ENCODE measurements at places on chromosomes 7 and 10.
A peak's percentile ranks its signal among the peaks of the same experiment; 100 is the strongest.

GRCh38 chr10:1376384-1376945 lies 320.3 kb downstream of the WDR37 start:
- no peak for DNase-seq

DNA sequence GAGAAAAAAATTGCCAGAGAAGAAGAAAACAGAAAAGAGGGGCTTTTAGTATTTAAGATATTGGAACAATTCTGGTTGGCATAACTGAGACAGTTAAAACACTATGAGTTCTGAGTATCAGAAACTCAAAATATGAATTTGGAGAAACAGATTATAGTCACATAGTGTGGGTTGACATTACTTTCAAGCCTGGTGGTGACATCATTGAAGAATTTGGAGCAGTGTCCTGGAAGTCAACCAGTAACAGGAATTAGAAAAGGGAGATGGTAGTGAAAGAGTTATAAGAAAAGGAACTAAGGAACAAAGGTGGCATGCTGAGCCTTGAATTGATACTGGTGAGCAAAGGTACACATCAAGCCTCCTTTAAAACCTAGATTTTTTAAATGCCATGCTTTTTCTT lies 88.2 kb downstream of the ZNF438 start:
- no peak for DNase-seq

- no peak for DNase-seq
Observed at GRCh38 chr7:153385502-153385901, 626.0 kb downstream of the ACTR3B start.

DNA sequence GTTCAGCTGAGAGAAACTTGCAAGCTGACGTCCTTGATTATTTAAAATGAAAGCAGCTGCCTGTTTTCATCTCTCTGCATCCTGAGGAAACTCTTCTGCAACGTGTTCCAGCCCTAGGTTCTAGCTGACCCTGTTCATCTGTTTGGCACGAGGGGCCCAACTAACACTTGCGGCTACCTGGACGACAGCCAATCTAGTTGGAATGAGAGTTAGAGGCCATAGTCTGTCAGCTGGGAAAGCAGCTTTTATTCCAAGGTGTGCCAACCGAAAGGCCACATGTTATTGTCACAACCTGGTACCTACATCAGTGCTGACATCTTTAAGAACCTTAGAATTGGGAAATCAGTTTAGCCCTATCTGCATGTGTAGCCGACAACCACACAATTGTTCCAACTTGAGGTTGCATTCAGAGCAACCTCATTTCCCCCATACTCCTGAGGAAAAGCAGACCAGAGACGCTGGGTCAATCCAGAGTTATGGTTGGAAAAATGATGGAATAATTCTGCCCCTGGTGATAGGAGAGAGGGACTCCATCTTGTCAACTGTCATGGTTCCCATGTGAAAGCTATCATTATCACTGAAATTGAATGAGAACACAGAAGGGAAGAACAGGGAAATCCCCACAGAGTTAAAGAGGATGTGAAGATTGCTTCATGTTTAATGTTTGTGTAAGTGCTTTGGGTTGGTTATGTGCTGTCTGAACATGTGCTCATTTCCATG lies 121.6 kb downstream of the EGFR start:
- DNase-seq = no peak

DNA sequence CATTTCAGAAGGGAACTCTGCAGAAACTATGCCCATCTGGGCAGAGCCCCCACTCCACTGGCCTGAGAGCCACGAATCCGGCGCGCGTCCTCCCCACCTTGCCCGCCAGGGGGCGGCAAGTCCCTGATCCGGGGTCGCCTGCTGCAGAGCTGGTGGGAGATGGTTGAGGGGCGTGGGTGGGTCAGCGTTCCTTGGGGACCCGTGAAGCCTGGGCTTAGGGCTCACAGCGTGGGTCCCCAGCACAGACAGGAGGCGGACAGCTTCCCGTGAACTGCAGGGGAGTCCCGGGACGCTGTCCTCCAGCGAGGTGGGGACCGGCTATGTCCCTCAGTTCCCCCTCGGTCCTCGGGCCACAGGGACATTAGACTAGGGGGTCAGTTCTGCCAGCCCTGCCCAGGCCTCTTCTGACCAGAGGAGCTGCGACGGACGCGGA lies 585 bp upstream of the POP7 start:
- peak; percentile 72 for DNase-seq

- DNase-seq = no peak
Observed at GRCh38 chr10:78664929-78665553, 403.7 kb upstream of the ZMIZ1 start.

DNA sequence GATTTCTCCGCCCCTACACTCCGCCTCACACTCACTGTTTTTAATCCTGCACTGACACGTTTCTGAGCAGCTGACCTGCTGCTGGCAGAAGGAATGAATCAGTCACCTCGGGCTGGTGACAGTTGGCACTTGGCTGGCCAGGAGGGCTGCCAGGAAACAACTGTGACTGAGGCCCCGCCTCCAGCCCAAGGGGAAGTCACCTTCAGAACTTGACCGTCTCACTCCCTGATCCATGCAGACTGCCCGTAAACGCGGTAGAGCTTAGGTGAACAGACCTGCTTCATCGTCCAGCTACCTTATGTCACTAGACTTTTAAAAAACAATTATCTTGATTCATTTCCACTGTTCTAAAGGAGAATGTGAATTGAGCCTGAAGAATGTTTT lies 107.5 kb downstream of the DOCK1 start:
- DNase-seq = peak; percentile 81

DNA sequence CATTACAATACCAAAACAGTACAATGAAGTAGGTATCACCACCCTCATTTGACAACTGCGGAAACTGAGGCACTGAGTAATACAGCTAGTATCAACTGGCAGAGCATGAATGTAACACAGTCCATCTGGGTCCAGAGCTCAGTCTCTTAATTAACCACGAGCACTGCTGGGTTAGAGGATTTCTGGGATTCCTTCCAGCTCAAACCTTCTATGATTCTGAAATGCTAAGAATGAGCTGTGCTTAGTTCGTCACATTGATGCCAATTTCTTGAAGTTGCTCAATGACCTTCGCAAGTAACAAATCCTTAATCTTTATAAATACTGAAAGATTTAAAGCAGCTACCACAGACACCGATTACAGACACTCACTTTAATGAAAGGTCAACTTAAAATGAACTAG lies 62.5 kb downstream of the SGMS1 start:
- no peak for DNase-seq

- DNase-seq = no peak
Observed at GRCh38 chr10:130403153-130404075, 267.2 kb downstream of the GLRX3 start.

- DNase-seq = no peak
Observed at GRCh38 chr7:133654547-133654946, 401.7 kb downstream of the EXOC4 start.

DNA sequence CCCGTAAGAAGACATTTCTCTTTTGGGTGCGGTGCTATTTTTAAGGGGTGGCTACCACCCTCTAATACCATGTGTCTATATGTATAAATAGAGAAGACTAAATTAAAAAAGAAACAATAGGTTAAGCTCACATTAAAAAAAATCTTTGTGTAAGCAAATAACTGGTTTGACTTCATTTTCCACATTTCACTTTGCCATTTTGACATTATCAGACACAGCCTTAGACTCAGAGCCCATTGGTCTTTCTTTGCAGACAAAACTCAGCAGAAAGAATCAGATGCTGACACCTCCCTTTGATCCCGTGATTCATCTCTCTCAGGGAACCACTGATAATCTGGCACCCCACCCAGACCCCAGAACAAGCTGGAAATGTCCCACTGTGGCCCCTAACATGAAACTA lies 74.5 kb downstream of the EMX2 start:
- no peak for DNase-seq

DNA sequence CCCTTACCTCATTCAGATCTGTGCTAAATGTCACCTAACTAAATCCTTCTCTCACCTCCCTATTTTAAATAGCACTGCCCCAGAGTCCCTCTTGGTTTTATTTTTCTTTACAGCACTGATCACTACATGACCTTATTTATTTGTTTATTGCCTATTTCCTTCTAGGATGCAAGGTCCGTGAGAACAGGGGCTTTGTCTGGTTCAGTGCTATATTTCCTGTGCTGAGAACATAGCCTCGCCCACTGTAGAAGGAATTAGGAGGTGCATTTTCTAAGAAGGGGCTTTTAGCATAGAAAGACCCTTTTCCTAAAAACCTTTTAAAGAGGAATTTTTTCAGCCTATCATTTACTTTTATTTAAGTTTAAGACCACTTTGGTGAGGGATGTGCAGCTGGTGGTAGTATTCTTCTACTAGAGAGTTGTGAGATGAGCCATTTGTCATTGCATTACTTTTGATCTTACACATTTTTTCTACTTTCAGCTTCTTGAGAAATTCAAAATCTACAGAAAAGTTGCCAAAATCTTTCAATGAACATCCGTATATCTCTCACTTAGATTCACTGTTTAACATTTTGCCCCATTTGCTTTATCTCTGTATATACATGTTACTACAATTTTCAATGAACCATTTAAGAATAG lies 13.5 kb upstream of the PCGF5 start:
- no peak for DNase-seq

GRCh38 chr7:2812114-2812487 lies 32.0 kb downstream of the GNA12 start:
- no peak for DNase-seq

GRCh38 chr7:34759477-34760125 lies 101.6 kb downstream of the NPSR1 start:
- DNase-seq = no peak

GRCh38 chr7:40746841-40747556 lies 612.2 kb downstream of the SUGCT start:
- DNase-seq = peak; percentile 34

- DNase-seq = no peak
Observed at GRCh38 chr7:17027143-17027788, 145.5 kb upstream of the AGR3 start.

GRCh38 chr7:142438235-142438922 lies 180.5 kb upstream of the PRSS58 start:
- DNase-seq = peak; percentile 91

DNA sequence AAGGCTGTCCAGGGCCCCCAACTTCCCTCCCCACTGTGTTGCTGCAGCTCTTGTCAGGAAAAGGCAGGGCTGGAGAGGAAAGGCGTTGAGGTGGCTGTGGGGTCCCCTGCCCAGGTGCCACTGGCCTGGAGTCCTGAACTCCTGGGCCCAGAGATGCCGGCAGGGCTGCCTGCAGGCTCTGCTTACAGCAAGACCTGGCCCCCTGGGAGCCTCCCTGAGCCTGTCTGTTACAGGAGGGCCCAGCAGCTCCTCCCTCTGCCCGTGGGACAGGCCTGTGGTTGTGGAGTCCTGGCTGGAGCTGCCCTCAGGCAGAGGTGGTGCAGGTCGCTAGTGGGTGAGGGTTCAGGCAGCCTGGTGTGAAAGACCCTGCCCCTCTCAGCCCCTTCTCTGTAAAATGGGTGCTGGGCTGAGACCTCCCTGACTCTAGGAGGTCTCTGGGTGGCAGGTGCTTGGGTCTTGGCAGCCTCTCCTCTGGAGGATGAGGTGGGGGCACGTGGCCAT lies 9.9 kb downstream of the ANTXRL start:
- peak; percentile 26 for DNase-seq

DNA sequence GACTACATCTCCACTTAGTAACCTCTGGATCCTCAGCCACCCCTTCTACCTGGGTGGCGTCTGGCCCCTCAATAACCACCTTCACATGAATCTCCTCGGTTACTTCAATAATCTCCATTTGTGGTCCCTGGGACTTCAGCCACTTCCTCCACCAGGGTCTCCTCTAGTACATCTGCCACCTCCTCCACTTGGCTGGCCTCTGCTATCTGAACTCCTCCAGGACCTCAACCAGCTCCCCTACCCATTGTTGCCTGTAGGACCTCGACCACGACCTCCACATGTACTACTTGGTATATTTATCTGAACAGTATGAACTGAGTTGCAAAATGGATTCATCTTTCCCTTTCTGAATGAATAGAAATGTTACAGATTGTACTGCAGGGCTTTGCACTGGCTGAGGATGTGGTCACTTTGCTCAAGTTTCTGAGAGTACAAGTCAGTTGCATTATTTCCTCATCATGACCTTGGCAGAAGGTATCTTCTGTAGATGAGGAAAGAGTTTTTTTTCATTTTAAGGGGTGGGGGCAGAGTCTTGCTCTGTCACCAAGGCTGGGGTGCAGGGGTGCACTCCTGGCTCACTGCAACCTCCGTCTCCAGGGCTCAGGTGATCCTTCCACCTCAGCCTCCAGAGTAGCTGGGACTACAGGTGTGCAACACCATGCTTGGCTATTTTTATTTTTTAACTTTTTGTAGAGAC lies 36.0 kb downstream of the MAT1A start:
- DNase-seq = no peak

- DNase-seq = peak; percentile 73
Observed at GRCh38 chr10:123995082-123995460, 98.3 kb downstream of the CHST15 start.

- DNase-seq = no peak
Observed at GRCh38 chr7:129902788-129903422, 49.9 kb downstream of the UBE2H start.

- DNase-seq = no peak
Observed at GRCh38 chr10:127354255-127354654, 157.9 kb upstream of the INSYN2A start.

DNA sequence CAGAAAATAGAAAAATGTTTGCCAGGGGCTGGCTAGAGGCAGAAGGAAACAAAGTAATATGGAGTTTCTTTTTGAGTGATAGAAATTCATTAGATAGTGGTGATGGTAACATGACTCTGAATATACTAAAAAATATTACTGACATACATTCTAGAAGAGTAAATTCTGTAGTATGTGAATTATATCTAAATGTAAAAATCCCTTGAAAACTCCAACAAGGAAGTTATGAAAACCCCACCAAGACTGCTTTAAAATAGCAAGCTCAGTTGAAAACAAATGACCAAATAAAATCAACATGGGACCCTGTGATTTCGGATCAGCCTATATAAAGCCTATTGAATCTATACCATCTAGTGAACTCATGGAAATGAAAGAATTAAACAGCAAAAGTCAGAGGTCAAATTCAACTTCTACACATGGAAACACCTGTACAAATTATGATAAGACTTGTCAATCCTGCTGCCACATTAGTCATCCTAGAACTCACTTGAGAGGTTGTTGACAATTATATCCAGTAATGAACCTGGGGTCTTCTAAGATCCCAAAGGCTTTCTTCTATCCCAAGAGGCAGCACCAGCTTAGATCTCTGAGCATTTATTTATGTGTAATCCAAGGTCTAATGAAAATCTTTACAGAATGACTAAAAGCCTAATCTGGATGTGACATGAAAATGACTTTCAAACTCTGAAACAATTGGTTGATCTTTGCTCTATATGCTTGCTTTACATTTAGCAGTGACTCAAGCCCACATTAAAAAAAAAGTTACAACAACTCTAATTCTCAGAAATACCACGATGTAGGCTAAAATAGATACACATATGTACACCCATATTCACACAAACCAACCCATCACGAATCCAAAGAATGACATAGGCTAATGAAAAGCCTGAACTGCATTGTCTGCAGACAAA lies 59.3 kb downstream of the OSBPL3 start:
- no peak for DNase-seq

DNA sequence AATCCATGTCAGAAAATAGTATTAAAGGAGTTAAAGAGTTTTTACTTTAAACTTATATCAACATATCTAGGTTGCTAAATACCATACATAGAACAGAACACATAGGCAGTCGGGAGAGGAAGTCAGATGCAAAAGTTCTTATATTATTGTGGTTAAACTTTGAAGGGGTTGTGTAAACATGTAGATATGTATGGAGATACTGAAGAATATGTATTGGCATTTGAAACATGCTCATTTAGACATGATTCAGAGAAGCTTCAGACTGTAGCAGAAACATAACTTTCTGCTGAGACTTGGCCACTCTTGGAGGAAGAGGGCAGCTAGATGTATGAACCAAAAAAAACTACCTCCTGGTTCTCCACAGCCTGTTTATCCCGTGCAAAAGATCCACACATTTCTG lies 103.5 kb upstream of the FERD3L start:
- DNase-seq = no peak

- DNase-seq = no peak
Observed at GRCh38 chr7:159143780-159144757, 598 bp downstream of the VIPR2 start.

Measured in posterior cingulate gyrus (tissue), 11 donors.